ENCODE measurements at places on chromosomes 5 and 9.
A peak's percentile ranks its signal among the peaks of the same experiment; 100 is the strongest.

- DNase-seq, result no peak
Measured at GRCh38 chr9:22214021-22214420, 204.9 kb upstream of the CDKN2B start.

DNA sequence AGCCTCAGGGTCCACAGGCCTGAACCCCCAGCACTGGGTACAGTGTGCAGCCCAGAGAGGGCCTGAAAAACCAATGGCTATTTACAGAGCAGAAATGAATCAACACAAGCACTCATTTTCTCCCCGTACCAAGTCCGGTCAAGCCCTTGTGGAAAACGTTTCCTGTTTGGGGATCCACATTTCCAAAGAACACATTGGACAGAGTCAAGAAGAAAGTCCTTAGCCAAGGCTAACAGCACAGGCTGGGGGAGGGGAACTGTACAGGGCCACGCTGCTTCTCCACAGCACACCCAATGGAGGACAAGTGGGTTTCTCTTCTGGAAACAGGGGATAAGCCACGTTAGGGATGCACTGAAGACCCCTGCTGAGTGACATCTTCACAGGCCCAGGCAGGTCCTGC, 62.3 kb downstream of the NSUN2 start:
- DNase-seq, result no peak

GRCh38 chr5:87141544-87141943, 126.1 kb upstream of the RASA1 start:
- no peak for DNase-seq

DNA sequence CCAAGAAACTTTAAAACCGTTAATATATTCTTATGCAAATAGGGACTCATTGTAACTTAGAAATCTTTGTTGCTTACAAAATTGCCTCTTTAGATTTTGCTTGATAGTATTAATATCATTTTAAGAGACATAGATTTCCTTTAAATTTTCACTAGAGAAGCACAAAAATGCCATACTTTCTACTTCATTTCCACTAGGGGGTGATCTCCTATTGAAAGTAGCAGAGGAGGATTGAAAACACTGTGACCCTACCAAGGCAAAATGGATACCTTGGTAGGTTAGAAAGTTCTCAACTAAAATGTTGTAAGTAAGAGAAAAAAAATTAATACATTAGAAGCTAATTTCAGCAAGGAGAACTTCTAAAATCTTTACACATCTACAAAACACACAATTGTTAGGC, 204.9 kb downstream of the CHSY3 start:
- no peak for DNase-seq

- DNase-seq, result no peak
Measured at GRCh38 chr5:31477516-31477915, 54.4 kb downstream of the DROSHA start.

DNA sequence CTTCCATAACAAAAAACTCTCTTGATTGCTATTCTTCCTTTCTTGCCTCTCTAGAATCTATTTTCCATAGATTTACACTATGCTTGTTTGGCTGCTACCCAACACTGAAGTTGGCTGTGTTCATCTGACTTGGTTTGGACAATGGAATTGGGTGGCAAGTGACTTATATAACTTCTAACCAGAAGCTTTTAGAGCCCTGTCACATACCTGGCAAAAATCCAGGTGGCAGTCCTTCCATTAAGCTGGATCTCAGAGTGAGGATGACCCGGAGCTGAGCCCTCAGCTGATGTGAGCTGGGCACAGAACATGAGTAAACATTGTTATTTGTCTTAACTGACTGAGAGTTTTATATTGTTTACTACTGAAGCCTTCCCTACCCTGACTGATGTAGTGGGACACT, 225.7 kb downstream of the TLR4 start:
- DNase-seq, result no peak

DNA sequence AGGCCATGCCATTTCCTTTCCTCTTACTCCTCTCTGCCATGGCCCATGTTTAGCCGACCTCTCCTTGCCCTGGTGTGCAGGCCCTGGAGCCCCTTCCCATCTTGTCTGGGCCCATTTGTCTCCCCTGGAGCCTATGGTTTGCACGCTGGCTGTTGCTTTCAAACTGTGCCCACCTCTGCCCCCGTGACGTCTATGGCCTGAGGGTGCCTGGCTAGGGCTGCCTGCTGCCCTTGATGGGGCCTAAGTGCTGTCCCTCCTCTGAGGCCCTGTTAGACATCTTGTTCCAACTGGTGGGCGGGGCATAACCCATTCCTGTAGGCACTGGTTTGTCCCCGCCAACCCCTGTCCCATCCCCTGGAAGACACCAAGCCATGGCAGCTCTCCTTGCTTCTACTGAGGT, 22.7 kb upstream of the ENHO start:
- no peak for DNase-seq

DNA sequence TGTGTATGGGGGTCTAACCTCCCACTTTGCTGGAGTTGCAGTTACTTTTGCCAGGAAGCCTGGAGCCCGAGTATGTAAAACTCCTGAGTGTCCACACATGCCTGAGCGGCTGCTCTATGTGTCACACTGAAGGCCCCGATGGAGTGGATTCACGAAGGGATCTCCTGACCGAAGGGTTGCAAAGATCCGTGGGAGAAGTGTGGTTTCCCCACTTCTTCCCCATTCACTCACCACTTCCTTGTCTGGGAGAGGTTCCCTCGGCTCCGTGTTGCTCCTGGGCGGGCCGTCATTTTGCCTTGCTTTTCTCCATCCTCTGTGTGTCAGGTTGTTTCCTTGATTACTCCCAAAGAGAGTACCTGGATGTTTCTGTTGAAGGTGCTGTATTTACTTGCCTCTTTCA, 16.2 kb upstream of the IL3 start:
- DNase-seq, result no peak

DNA sequence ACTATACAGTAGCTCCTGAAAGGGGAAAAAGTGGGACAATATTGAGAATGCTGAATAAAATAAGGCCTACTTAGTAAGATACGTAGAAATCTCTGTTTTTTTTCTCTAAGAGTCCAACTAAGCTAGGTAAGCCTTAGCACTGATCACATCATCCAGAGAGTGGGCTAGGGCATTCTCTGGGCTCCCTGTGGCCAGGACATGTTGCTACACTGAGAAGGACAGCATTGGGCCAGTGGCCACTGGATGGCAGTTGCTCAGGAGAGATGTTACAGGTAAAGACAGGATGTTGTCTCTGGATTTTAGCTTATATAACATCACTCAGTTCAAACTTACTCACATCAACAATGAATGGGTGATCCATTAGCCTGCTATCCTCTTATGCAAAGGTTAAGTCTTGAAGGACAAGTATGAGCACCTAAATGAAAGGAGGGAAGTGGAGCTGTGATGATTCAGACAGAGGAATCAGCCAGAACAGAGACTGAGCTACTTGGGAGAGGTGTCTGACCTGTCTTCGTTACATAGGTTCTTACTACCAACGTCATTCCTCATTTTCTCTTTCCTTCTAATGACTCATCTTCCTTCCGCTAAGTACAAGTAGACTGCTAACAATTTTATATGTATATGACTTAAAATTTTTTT, 226.6 kb upstream of the ADCY2 start:
- no peak for DNase-seq

DNA sequence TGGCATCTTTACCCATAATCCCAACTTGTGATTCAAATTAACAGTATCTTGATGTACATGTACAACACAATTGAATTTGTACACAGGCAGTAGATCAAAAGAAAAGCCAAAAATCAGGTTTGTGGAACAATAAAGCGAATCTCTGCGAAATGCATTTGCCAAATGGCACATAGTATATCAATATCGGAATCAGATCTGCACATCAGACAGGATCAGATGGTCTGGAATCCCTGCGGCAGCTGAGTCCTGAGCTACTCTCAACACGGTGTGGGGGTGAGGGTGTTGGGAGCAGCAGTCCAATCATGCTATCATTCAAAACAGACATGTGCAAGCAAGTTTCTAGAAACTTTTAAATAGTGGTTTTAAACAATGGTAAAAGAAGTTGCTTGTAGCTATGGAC, 358.3 kb downstream of the SEMA5A start:
- DNase-seq, result no peak

GRCh38 chr5:174945853-174946252, 221.5 kb downstream of the MSX2 start:
- no peak for DNase-seq

DNA sequence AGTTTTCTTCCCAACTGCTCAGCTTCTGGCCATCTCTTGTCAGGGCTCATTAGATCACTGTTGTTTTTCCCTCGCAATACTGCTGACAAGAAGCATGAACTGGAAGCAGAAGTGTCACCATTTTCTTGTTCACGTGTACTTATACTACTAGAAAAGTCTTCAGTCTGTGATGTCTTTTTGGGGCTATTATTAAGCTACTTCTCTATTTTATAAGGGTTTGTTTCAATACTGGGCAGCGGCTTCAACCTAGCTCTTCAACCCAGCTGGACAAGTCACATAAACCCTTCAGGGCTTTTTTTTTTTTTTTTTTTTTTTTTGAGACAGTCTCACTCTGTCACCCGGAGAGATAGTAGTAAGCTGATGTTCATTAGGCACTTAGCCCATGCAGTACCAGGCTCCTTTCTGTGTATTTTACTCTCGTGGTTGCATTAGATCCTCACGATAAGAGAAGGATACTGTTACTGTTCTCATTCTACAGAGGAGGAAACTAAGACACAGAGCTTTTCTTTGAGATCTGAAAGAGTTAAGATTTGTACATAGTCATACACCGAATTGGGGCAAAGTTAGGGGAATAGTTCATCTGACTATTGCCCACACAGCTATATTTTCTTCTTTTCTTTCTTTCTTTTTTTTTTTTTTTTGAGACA, 20.5 kb downstream of the RAPGEF1 start:
- no peak for DNase-seq

- no peak for DNase-seq
Measured at GRCh38 chr5:116699332-116699731, 124.7 kb upstream of the SEMA6A start.

- no peak for DNase-seq
Measured at GRCh38 chr9:133592731-133593409, 16.3 kb downstream of the FAM163B start.

GRCh38 chr9:104826079-104826775, 62.3 kb downstream of the NIPSNAP3B start:
- no peak for DNase-seq

- DNase-seq, result no peak
Measured at GRCh38 chr9:13729955-13730354, 450.5 kb upstream of the MPDZ start.

DNA sequence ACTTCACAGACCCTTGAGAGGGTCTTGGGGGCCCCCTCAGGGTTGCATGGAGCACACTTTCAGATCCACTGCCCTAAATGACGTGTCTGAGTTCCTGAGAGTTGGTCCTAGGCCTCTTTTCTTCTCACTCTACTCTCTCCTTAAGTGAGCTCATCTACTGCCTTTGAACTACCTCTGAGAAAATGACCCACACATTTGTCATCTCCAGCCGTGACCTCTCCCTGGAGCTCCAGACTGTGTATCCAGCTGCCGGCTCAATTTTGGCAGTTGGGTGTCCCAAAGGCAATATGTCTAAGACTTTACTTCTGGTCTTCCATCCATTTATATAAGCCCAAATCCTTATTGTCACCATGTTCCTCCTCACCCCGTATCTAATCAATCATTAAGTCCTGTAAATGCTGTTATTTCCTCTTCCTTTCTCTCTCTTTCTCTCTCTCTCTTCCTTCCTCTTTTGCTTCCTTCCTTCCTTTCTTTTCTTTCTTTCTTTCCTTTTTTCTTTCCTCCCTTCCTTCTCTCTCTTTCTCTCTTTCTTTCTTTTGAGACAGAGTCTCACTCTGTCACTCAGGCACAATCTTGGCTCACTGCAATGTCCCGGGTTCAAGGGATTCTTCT, 51.2 kb upstream of the HSPA9 start:
- no peak for DNase-seq

- DNase-seq, result peak; percentile 7
Measured at GRCh38 chr9:133405508-133406438, 12.0 kb downstream of the REXO4 start.

DNA sequence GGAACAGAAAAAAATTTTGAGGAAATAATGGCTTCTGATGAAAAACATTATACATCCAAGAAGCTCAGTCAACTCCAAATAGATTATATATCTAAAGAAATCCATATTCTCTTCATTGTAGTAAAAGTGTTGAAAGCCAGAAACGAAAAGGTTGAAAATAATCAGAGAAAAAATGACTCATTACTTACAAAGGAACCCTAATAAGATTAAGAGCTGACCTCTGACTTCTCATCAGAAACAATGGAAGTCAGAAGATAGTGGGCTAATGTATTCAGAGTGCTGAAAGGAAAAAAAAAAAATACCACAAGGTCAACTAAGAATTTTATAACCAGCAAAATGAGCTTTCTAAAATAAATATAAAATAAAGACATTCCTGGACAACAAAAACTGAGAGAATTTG, 60.0 kb downstream of the HSD17B4 start:
- no peak for DNase-seq

DNA sequence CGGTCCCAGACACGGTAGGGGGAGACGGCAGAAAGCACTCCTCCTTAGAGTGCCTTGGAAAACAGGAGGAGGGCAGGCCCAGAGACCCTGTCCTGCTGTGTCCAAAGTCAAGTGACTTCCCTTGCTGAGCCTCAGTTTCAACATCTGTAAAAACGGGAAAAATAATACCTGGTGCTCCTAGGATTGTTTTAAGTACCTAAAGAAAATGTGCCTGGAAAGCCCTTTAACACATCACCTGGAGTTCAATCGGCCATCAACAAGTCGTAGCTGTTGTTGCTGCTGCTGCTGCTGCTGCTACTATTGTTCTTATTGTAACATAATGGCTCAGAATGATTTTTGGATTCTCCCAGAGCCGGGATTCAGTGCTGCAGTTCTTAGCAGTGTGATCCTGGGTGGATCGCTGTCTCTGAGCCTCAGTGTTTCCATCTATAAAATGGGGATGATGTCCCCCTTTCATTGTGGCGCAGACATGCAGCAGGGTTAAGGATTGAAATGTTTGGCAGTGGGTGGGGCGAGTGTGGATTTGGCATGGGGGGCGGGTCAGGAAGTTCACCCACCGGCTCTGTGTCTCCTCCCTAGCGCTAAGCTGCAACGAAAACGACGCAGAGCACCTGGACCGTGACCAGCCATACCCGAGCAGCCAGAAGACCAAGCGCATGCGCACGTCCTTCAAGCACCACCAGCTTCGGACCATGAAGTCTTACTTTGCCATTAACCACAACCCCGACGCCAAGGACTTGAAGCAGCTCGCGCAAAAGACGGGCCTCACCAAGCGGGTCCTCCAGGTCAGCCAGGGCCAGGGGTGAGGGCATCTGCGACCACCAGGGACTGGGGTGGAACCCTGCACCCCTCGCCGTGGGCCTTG, 9.2 kb downstream of the LHX2 start:
- DNase-seq, result no peak

- DNase-seq, result no peak
Measured at GRCh38 chr5:29054282-29054681, 2015.9 kb upstream of the CDH9 start.

GRCh38 chr5:5795074-5795771, 372.7 kb downstream of the ICE1 start:
- no peak for DNase-seq

- no peak for DNase-seq
Measured at GRCh38 chr5:113281194-113281593, 153.6 kb downstream of the TSSK1B start.

- DNase-seq, result peak; percentile 8
Measured at GRCh38 chr9:100011062-100011681, 87.6 kb downstream of the ERP44 start.

Data from AG09319 (cell line).